Left forelimb (tissue), 1 donor: ENCODE measurements at places on chromosomes 4 and X.

- no peak for DNase-seq
Observed at GRCh38 chr4:184344899-184345572, 127.4 kb upstream of the ENPP6 start.

DNA sequence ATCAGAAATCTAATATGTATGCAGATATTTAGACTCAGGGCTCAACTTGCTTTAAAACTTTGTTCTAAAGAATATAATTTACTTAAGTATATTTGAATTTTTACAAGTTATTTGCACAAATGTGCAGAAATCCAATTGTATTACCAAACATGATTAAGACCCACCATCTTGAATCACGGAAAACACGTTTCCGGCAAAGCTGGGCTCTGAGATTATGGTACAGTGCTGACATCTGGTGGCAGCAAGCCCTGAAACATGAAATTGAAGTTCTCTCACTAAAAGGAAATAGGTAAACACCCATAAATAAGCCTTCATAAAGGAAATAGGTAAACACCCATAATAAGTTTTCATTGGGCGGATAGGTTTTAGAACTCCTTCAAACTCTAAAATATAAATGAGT, 98.3 kb upstream of the MAOA start:
- DNase-seq: no peak

GRCh38 chr4:73856518-73856917, 3.4 kb downstream of the PF4V1 start:
- DNase-seq: no peak

DNA sequence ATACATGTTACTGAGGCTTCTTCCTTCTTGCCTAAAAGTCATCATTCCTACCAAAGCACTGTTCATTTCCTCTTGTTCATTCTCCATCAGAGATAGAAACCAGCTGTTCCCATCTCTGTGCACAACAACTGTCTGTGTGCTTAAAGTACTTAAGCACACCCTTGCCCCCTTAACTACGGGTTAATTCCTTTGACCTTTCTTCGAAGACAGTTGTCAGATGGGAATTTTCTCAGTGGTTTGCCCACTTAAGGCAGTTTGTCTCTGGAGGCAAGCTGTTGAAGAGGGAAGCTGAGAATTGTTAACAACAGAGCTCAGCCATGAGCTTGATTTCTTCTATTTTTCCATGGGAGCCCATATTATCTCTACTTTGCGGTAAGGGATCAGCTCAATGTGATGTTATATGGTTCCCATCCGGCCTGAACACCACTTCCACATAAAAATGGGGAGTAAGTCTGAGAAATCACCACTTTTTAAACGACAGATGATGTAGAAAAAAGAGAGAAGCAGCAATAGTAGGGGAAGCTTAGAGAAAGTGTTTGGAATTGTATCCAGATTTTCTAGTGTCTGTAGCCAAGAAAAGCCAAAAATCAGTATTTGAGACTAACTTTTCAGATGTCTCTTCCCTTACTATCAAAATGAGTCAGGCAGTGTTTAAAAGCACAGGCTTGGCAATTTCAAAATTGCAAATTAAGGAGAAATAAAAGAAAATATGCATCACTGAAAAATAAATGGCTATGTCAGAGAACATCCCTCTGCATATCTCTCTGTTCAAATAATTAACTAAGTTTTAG, 194.4 kb downstream of the SLIT2 start:
- DNase-seq: no peak

- no peak for DNase-seq
Observed at GRCh38 chrX:55149242-55149641, 60.4 kb downstream of the PAGE2 start.

DNA sequence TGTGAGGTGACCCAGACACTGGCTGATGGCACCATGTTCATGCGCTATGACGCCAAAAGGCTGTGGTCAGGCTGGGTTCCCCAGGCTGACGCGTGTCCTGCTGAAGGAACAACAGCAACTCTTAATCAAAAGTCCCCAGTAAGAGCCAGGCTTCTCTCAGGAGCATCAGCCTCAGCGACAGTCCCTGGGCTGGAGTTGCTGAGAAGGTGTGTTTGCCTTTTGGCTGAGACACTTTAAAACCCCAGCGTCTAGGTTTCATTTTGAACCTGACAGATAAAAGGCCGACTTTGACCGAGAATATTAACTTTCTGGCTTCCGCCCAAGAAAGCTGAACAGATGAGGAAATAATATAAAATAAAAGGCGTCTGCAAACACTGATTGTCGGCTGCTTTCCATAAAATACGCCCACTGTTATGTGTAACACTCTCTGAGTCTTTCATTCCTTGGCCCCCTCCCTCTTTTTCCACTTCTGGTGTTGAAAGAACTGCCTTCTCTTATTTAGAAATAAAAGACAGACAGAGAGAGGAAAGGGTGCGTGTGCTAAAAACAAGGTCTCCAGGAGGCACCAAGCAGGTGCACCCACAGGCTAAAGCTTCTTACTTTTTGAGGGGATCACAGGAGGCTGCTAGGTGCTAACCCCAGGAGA, 373.6 kb downstream of the MID1IP1 start:
- DNase-seq: no peak

DNA sequence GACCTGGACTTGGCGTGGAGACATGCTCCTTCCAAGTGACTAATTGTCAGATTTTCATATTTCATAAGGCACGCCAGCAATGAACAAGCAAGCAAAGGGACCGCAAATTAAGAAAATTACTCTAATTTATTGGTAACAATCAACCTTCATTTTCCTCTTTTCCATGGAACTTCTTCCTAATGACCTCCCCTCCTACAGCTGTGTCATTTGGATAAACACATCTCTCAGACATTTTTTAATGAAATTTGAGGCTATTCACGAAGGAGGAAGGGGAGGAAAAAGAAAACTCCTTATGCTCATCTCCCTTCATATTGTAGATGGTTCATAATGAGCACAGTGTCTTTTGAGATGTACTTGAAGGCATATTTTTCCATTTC, 38.6 kb upstream of the TLR3 start:
- DNase-seq: no peak

GRCh38 chr4:173076903-173077634, 91.5 kb upstream of the GALNT7 start:
- DNase-seq: no peak

DNA sequence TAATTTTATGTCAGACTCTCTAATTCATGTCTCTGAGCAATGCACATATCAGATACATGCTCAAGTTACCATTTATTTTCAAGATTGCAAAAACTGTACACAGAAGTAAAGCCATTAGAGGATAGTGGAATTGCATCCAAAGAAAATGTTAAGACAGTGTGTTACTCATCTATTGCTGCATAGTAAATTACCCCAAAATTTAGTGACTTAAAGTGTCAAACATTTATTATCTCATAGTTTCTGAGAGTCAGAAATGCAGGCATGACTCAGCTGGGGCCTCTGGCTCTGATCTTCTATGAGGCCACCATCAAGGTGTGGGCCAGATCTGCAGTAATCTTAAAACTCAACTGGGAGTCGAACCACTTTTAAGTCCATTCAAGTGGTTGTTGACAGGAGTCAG, 275.2 kb downstream of the QDPR start:
- no peak for DNase-seq

GRCh38 chr4:144658903-144659302, 12.9 kb downstream of the HHIP start:
- no peak for DNase-seq

- no peak for DNase-seq
Observed at GRCh38 chr4:76198411-76199237, 15.0 kb downstream of the SCARB2 start.

GRCh38 chrX:109714340-109714958, 18.6 kb downstream of the ACSL4 start:
- no peak for DNase-seq

DNA sequence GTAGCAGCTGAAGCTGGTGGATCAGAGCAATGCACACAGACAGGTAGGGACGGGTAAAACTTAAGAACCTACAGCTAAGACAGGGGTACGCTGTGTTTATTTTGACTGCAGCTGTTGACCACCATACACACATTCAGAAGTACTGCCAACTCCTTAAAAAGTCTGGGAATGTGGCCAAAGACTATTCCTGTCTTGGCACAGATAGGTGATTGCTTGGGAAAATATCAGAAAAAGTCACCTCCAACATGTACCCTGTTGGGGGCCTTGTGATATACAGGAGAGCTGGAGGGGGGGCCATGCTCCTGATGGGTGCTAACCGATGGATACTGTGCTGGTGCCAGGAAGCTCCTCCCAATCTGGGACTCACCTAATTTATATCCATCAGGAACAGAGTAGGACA, 121.2 kb downstream of the VCX2 start:
- no peak for DNase-seq

DNA sequence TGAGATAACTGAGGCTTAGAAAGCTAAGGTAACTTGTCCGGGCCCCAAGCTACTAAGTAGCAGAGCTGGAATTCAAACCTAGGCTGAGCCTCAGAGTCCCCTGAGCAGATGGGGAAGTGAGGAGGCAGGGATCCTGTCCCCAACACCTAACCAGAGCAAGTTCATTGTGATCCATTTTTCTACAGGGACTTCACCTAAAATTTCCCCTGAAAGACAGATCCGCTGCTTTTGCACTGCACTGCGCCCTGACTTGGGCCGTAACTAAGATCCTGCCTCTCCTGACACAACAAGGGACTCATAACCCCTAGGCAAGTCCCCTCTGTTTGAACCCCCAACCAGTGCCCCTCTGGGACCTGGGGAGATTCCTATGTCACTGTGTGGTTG, 25.6 kb upstream of the MTM1 start:
- DNase-seq: no peak

DNA sequence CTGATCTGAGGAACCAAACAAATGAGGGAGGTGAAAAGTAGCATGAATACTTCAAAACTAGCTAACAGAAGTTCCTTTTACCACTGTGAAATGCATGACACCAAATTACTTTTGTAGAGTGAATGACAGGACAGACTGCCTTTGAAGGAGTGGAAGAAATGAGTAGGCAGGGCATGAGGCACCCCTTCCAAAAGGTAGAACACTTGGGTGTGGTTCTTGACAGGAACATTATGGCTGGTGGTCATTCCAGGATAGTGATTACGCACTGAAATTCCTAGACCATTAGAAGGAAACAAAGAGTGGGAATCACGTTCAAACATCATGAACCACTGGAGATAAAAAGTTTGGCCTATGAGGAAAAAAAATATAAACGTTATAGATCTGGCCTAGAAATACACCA, 4.9 kb downstream of the HUWE1 start:
- no peak for DNase-seq

DNA sequence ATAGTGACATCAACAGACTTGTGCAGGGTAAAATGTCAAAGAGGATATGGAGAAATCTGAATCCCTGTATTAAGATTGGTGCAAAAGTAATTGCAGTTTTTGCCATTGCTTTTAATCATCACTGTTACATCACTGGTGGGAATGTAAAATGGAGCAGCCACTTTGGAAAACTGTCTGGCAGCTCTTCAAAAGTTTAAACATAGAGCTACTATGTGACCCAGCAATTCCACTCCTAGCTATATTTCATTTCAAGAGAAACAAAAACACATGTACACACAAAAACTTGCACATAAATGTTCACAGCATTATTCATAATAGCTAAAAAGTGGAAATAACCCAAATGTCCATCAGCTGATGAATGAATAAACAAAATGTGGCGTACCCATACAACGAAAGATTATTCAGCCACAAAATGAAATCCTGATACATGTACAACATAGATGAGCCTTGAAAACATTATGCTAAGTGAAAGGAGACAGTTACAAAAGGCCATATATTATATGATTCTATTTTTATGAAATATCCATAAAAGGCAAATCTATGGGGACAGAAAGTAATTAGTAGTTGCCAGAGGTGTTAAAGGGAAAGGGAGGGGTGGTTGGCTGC, 106.4 kb downstream of the AMELX start:
- no peak for DNase-seq

DNA sequence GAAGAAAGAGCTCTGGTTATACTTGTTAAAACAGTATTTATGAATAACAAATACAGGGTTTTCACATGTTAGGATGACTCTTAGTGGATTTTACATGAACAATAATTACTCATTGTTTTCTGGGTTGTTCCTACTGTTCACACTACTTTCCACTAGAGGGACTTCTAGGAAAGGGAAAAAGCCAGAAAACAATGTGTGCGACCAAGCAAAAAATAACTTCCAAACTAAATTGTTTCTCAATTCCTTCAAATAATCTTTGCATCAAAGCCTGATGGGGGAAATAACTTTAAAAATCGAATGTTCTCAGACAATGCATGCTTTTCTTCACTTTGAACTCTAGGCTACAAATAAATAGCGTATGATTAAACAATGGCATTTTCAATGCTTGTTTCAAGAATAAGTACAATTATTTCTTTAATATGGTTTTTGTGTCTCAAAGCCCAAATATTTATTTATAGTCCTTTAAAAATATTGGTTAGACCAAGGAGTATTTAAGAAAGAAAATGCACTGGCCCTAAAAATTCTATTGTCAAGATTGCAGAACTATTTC, 72.1 kb upstream of the ETNPPL start:
- no peak for DNase-seq

- no peak for DNase-seq
Observed at GRCh38 chrX:13250826-13251580, 68.8 kb downstream of the ATXN3L start.

DNA sequence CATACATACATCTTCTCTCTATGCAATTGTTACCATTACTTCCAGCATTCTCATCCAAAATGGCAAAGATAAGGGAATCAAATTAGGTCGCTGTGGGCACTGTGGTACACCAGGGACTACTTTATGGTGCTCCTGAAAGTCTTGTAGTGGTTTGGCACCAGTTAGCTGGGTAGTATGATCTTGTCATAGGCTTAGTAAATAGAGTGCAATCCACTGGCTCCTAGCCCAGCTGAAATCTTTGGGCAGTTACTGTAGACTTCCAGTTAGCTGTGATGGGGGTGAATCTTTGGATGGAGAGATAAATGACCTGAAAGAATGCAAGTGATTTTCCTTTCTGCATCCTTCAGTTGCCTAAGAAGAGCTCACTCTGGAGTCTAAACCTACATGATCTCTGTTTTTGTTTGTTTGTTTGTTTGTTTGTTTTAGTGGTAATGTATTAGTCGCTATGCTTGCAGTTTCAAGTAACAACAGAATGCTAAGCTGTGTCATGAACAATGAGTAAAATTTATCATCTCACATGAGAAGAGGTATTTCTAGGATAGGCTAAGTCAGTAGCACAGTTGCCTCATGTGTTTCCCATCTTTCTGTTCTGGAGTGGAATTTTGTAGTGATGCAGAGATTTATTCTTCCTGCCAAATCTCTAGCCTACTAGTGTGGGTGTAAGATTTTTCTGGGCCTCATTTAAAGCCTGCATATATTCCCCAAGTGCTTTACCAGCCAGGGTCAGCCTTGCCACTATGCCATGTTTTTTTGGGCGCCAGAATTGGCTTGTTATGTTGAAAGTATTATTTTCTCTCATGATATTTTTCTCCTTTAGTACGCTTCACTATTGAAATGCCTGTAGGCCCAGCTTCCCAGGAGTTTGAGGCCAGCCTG, 24.2 kb downstream of the HERC3 start:
- no peak for DNase-seq
